T-helper 2 cell treated with Interferon-gamma antibody and Interleukin-4, amounts not matched to agents 5 μg/mL and 100 μg/mL, for 36 hours (primary cell): ENCODE measurements at places on chromosomes 12 and 14.

GRCh38 chr14:94935706-94936300 lies 165.9 kb upstream of the GSC start:
- H3K27me3 ChIP-seq, result peaks cover 2% of the 10 kb centered on the region
- DNase-seq, result no peak
- no peaks in the 10 kb centered on the region for H3K36me3 ChIP-seq
- no peaks in the 10 kb centered on the region for H3K4me1 ChIP-seq
- H3K4me3 ChIP-seq, result no peak overlapping the region

- H3K27me3 ChIP-seq, result no peaks in the 10 kb centered on the region
Measured at GRCh38 chr12:28191051-28192048, 1.1 kb downstream of the CCDC91 start.

- no peaks in the 10 kb centered on the region for H3K27me3 ChIP-seq
- no peak overlapping the region for H3K27ac ChIP-seq
- H3K4me3 ChIP-seq, result no peak overlapping the region
- peaks cover 1% of the 10 kb centered on the region for H3K36me3 ChIP-seq
- DNase-seq, result no peak
Measured at GRCh38 chr14:68464711-68465110, 328.2 kb downstream of the ZFP36L1 start.

DNA sequence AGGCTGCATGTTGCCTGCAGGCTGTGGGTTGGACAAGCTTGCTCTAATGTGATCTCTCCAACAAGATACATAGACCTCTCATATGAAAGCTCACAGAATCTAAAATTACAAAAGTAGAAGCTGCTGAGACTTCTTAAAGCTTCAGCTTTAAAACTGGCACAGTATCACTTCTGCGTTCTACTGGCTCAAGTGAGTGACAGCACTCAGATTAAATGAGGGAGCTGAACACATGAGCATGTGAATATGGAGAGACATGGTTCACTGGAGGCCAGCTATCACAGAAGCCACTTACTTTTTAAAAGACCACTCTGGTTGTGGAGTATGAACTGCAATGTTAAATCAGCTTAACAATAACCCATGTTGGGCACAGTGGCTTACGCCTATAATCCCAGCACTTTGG lies 29.1 kb upstream of the ANO6 start:
- H3K27ac ChIP-seq, result no peak overlapping the region
- H3K36me3 ChIP-seq, result no peaks in the 10 kb centered on the region
- H3K4me3 ChIP-seq, result no peak overlapping the region
- DNase-seq, result no peak
- H3K4me1 ChIP-seq, result peaks cover 5% of the 10 kb centered on the region

- no peak for DNase-seq
- no peaks in the 10 kb centered on the region for H3K4me1 ChIP-seq
- H3K27ac ChIP-seq, result no peak overlapping the region
Measured at GRCh38 chr12:26493656-26494055, 298.3 kb downstream of the SSPN start.

DNA sequence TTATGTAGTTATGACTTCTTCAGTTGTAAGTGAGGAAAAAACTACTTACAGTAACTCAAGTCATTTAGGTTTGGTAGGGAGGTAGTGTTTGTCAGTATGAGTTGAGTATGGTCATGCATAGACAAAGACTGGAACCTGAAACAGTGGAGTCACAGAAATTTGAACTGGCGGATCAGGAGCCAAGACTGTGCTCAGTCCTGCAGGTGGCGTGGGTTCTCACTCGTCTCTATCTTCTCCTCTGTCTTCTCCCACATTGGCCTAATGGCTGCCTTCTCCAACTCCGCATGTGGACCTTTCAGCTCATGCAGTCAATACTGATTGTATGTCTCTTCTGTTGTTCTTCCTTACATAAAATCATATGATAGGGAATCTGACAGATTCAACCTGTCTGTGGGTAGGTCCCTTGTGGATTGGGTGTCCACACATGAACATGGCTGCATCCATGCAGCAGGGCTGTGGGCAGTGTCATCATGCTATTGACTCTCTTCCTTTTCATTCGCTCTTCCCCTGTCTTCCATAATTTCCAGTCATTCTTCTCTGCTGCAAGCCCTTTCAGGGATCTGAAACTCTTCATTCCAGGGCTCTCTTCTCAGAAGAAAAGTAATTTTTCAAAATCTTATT lies 78.8 kb upstream of the NEDD1 start:
- H3K36me3 ChIP-seq, result no peaks in the 10 kb centered on the region
- H3K4me3 ChIP-seq, result no peak overlapping the region
- H3K27me3 ChIP-seq, result no peaks in the 10 kb centered on the region

DNA sequence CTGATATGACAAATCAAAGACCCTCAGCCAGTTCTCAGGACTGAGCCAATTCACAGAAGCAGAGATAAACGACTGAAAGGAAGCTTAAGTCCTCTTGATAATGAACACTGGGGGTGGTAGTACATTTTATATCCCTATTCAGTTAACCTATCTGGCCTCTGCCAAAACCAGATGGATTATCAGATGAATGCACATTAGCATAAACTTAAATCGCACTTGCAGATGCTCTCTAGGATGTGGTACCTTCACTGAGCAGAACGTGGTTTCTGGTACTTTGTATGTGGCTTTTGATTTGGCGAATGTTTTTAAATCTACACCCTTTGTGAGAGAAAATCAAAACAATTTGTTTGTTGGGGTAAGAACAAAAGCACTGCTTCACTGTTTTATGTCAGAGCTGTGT lies 21.1 kb upstream of the TAS2R14 start:
- H3K4me3 ChIP-seq, result no peak overlapping the region
- H3K27me3 ChIP-seq, result peaks cover 16% of the 10 kb centered on the region
- H3K4me1 ChIP-seq, result peaks cover 18% of the 10 kb centered on the region
- H3K36me3 ChIP-seq, result peaks cover 2% of the 10 kb centered on the region

DNA sequence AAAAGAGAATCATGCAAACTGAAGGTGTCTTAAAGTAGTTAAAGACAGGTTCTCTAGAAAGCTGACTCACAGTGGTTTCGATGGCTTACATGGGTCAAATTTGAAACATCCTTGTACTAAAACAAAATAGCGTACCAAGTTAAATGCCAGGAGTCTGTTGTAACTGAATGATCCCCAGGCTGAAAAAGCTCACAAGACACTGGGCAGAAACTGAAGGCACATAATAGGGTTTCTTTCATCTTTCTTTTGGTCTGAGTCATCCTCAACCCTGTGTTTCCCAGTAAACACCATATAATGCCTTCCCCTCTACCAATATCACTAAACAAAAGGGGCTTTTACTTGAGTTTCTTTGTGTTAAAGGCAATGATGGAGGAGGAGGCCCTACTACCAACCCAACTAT lies 12.8 kb downstream of the ZFYVE1 start:
- DNase-seq, result peak; percentile 46
- peak overlapping the region; percentile 39 for H3K27ac ChIP-seq
- H3K4me3 ChIP-seq, result no peak overlapping the region
- H3K4me1 ChIP-seq, result peaks cover 18% of the 10 kb centered on the region

GRCh38 chr12:22335794-22336166 lies 1.3 kb upstream of the ST8SIA1 start:
- peak overlapping the region; percentile 93 for H3K4me3 ChIP-seq
- no peak overlapping the region for H3K27ac ChIP-seq
- H3K36me3 ChIP-seq, result no peaks in the 10 kb centered on the region
- DNase-seq, result no peak
- H3K27me3 ChIP-seq, result peaks cover 69% of the 10 kb centered on the region
- H3K4me1 ChIP-seq, result peaks cover 13% of the 10 kb centered on the region

- no peaks in the 10 kb centered on the region for H3K36me3 ChIP-seq
- H3K4me3 ChIP-seq, result no peak overlapping the region
- H3K27ac ChIP-seq, result no peak overlapping the region
- peaks cover 9% of the 10 kb centered on the region for H3K27me3 ChIP-seq
- DNase-seq, result no peak
- H3K4me1 ChIP-seq, result no peaks in the 10 kb centered on the region
Measured at GRCh38 chr14:24843494-24843893, 206.5 kb downstream of the STXBP6 start.

- peak; percentile 80 for DNase-seq
- peaks cover 35% of the 10 kb centered on the region for H3K4me1 ChIP-seq
- H3K27ac ChIP-seq, result peak overlapping the region; percentile 100
- H3K36me3 ChIP-seq, result peaks cover 3% of the 10 kb centered on the region
Measured at GRCh38 chr12:132444957-132445883, 44.7 kb upstream of the FBRSL1 start.

GRCh38 chr14:90263748-90264449 lies 7.5 kb downstream of the PSMC1 start:
- no peak for DNase-seq
- no peak overlapping the region for H3K4me3 ChIP-seq
- H3K4me1 ChIP-seq, result peaks cover 5% of the 10 kb centered on the region
- no peaks in the 10 kb centered on the region for H3K27me3 ChIP-seq

DNA sequence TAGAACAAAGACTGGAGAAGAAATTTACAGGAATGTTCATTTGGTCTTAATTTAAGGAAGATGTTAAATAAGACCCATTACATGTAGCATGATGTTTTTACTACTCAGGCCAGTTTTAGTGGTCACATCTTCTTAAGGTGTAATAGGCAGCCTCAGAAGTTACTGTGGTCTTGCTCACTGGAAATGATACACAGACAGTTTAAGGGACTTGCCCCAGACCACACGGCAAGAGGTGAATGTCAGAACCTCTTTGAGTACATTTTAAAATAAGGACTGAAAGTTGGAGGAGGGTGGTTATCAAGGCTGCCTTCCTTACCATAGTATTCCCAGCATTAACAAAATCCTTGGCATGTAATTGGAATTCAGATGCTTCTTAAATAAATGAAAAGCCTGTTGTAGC lies 37.9 kb downstream of the LRRK2 start:
- H3K4me1 ChIP-seq, result no peaks in the 10 kb centered on the region

DNA sequence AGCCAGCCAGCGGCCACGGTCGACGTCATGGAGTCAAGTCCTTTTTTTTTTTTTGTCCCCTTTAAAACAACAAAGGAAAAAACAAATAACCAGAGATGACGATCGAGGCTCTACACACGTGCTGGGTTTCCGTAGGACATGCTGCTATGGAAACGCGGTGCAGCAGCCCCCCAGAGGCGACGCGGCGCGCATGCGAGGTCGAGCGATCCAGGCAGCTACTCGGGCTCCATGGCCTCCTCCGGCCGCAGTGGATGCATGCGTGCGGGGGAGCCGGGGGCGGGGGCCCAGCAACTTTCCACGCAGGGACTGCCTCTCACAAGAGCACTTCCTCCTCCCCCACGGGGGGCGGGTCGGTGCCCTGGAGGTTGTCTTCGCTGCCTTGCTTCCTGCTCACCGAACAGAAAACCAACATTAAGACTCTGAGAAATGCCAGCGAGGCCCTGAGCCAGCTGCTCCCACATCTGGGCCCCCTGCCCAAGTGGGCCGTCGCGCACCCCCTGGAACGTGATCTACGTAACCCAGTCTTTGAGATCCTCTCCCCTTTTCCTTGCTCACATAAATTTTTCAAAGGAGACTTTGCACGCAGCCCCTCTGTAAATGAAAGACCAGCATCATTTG lies 30.7 kb downstream of the P2RX4 start:
- DNase-seq, result peak; percentile 73
- H3K27ac ChIP-seq, result peak overlapping the region; percentile 81
- H3K36me3 ChIP-seq, result peaks cover 29% of the 10 kb centered on the region
- H3K27me3 ChIP-seq, result no peaks in the 10 kb centered on the region
- H3K4me1 ChIP-seq, result peaks cover 35% of the 10 kb centered on the region
- peak overlapping the region; percentile 79 for H3K4me3 ChIP-seq

DNA sequence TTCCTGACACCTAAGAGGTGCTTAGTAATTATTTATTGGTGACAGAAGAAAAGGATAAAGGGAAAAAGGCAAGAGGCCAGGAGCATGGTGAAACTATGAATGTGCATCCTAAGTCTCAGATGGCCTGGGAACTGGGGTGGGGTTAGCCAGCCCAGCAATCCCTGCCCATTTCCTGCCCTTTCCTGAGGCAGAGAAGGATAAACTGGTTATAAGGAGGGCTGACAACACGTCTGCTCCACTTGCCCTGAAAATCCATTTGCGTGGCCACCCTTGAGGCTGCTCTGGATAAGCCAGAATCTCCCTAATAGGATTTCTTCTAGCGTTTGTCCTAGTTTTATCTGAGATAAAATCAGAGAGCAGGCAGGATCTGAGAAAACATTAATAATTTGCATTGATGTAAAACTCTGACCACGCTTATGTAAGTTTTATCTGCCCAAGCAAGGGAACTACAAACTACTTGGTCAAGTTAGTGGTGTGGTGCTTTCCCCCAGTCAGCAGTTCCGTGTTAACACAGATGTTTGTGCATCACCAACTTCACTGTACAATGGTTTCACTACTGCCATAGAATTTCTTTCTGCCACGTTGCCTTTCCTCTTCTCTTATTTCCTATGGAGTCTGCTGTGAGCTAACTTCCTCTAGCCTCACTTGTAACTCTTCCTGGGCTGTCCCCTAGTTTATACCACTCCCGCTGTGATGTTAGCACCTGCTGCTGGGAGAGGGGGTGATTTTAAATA lies 392.7 kb downstream of the RPS29 start:
- no peaks in the 10 kb centered on the region for H3K4me1 ChIP-seq
- no peak for DNase-seq
- H3K36me3 ChIP-seq, result no peaks in the 10 kb centered on the region
- no peaks in the 10 kb centered on the region for H3K27me3 ChIP-seq

DNA sequence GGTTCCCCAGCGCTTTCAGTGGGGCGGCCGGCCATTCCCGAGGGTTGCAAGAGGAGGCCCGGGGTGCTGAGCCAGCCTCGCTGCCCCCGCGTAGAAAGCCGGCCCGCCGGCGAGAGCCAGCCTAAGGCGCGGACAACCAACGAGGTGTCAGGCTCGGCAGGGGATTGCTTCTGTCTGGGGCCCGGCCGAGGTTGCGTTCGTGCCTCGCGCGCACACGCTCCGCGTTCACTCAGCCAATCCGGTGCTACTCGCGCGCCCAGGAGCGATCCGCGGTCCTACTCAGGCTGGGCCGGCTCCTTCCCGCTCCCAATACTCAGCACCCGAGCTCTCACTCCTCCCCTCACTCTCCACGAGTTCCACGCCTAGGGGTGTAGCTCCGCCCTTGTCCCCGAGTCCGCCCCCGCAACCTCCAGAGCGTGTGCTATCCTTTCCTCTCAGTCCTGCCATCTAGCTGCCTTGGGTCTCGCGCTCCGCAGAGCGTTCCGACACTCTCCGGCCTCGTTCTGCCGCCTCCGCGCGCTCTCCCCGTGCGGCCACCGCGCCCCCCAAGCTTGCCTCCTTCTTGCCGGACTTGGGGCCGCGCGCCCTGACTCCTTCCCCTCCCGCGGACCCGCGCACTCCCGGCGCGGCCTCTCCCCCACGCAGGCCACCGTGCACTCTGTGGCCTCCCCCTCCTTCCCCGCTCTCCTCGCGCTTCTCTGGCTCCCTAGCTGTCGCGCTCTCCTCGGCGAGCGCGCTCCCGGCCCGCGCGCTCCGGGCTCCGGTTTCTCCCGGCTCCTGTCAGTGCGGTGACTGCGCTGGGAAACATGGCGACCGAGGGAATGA lies at the start of gene GPHN:
TSS of gene GPHN (plus strand) at position 426 of the 825 bp plus-strand sequence.
- peaks cover 34% of the 10 kb centered on the region for H3K27me3 ChIP-seq
- no peaks in the 10 kb centered on the region for H3K36me3 ChIP-seq
- peaks cover 29% of the 10 kb centered on the region for H3K4me1 ChIP-seq
- H3K4me3 ChIP-seq, result peak within 1 kb of the TSS; percentile 95
